Fibroblast of skin of back (primary cell): ENCODE measurements at places on chromosomes 3 and 15.

DNA sequence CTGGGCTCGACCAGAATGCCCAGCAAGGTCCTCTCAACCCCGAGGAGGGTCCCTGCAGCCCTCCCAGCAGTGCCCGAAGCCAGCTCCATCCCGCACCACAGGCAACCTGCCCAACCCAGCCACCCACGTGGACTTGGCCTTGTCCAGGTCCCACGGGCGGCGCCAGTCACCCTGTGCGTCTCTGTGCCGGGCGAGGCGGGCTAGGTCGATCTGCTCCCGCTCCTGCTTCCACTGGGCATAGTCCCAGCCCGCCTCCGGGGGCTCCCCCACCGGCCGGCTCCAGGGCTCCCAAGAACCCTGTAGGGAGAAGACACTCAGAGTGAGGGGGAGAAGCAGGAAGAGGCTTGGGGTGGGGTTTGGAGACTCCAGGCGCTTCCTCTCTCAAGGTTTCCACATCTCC is 3.1 kb downstream of the CCDC9B start:
- DNase-seq, result no peak

GRCh38 chr15:39411102-39411989 is 169.5 kb upstream of the THBS1 start:
- DNase-seq, result no peak

- DNase-seq, result peak; percentile 36
Measured at GRCh38 chr3:17431004-17431403, 311.4 kb downstream of the TBC1D5 start.

GRCh38 chr3:152760024-152760563 is 74.8 kb upstream of the P2RY1 start:
- no peak for DNase-seq

- DNase-seq, result no peak
Measured at GRCh38 chr15:90547540-90547939, 17.8 kb downstream of the CRTC3 start.
